ENCODE measurements at places on chromosomes 12 and 14.

DNA sequence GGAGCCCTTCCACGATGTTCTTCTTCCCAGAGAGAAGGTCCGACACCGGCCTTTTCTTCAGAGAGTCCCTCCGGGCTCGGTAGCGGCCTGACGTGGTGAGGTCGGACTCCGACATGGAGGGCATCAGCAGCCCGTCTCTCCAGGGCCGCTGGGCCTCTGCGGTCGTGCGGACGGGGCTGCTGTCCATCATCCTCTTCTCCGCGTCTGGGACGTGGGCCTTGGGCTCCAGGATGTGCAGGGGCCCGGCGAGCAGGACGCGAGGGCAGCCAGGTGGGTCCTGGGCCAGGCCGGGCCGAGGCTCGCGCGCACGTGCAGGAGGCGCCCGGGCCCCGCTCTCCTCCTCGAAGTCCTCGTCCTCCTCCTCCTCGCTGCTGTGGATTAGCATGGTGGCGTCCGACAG lies 75.9 kb downstream of the PTPN21 start:
- DNase-seq, result no peak

DNA sequence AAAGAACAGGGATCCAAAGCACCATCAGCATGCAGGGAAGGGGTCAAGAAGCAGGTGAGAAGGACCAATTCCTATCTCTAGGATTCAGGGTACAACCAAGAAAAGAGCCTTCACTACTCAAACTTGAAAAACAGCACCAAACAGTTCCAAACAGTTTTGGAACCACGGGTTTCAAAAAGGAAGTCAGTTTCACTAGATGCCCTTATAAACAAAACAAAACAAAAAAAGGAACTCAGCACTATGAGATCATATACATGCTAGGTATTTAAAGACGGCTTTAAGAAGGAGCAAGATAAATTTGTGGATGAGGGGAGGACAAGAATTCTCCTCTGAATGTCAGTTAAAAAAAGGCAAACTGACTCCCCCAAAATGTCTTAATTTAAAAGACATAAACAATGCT lies 6.0 kb downstream of the INSM2 start:
- no peak for DNase-seq

GRCh38 chr12:104929368-104929767 lies 28.7 kb downstream of the SLC41A2 start:
- no peak for DNase-seq

DNA sequence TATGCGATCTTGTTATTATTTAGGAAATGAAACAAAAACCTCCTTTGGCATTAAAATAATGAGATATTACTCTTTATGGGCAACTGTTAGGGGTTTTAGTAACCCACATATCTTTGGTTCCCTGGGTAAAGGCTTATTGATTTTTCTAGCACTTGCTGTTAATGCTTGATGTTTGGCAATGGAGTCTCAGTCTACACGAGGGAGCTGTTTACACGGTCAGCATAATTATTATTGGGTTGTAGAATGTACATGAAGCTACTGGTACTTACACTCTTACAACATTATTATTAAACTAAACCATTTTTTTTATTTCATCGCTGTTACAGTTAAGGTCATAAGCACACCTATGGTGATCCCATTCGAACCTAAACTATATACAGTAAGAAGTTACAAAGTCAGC lies 12.1 kb downstream of the RPS29 start:
- no peak for DNase-seq

DNA sequence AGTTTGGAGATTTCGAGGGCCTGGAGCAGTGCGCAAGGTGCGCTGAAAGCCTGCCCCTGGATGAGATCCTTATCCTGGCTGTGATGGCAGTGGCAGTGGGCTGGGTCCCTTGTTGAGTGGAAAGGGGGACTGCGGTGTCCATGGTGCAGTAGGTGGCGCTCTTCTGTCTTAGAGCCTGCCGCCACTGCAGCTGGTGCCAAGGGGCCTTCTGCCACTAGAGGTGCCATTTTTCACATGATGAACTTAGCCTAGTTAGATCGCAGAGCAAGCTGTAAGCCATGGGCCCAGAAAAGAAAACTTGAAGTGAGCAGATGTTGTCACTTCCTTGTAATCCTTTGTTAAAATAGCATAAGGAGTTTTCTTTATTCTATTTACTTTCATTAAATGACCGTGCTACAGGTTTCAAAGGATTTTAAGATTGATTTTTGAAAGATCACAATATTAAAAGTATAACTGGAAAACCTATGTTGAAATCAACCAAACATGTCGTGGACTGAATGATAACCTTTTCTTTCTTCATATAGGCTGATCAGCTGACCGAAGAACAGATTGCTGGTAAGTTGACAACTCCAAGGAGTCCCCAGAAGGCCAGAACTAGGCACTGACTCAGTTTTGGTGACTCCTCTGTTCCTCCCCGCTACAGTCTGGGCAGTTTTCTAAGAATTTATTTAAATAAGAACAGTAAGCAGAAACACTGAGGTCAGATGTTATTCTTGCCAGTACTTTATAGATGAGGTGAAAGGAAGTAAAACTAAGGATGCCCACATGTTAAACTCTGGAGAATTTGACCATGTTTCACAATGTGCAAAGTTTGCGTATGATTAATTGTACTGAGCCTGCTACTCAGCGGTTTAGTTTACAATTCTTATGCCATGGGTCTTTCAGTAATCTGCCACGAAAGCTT lies 3.0 kb downstream of the CALM1 start:
- DNase-seq, result peak; percentile 89

DNA sequence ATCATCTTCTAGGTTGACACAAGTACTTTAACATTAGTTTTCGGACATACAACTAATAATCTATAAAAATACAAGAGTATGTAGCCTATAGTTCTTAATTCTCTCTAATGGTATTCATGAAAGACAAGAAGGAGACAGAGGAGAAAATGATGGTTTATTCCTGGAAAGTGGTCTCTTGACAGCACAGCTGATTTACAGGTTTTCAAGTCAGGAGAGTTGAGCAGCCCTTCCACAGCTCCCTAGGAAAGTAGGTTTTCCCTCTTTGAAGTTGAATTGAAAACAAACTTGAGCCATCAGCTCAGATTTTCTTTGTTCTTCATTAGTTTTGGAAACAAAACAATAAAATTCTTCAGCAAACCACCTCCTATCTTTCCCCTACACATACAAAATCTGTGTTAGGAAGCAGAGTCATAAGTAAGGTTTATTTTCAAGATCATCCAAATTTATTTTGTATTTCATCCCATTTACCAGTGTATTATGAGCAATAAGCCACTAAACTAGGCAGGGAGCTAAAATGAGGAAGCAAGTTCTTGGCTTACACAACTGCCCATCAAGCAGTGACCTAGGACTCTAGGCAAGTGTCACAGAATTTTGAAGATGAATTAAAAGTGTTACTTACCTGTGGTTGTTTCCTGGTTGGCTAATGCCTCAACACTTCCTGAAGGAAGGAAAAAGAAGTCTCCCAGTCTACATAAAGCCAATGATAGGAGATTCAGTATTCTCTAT lies 357.0 kb downstream of the BCAT1 start:
- no peak for DNase-seq

DNA sequence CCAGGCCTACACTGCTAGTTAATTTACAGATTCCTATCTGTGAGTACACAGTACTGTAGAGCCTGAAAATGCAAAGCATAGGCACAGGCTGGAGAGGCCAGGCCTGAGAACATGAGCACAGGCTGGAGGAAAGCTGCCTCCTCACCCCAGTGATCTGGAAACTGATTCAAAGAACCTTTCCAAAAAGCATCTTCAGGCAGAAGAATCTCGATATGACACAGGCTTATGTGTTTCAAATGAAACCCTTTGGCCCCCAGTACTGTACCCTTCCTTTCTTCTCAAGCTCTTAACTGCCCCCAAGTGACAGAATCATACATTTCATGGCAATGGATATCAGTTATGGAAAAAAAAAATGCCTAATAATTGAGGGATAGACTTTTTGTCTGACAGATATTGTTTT lies 122.0 kb downstream of the KCNC2 start:
- DNase-seq, result no peak

DNA sequence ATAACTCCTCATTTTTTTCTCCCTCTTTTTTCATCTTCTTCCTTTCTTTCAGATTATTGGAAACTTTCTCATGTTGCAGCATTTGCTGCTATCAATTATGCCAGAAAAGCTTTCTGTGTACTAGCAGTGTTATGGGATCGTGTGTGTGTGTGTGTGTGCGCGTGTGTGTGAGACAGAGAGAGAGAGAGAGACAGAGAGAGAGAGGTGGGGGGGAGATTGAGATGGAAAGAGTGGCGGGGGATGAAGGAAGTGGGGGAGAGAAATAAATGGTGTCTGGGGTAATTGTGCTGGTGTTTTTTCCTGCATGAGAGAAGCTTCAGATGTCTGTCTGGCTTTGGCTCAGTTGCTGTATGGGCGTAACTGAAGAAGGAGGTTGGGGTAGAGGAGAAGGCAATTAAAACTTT lies 268.9 kb downstream of the RAD51B start:
- DNase-seq, result no peak

DNA sequence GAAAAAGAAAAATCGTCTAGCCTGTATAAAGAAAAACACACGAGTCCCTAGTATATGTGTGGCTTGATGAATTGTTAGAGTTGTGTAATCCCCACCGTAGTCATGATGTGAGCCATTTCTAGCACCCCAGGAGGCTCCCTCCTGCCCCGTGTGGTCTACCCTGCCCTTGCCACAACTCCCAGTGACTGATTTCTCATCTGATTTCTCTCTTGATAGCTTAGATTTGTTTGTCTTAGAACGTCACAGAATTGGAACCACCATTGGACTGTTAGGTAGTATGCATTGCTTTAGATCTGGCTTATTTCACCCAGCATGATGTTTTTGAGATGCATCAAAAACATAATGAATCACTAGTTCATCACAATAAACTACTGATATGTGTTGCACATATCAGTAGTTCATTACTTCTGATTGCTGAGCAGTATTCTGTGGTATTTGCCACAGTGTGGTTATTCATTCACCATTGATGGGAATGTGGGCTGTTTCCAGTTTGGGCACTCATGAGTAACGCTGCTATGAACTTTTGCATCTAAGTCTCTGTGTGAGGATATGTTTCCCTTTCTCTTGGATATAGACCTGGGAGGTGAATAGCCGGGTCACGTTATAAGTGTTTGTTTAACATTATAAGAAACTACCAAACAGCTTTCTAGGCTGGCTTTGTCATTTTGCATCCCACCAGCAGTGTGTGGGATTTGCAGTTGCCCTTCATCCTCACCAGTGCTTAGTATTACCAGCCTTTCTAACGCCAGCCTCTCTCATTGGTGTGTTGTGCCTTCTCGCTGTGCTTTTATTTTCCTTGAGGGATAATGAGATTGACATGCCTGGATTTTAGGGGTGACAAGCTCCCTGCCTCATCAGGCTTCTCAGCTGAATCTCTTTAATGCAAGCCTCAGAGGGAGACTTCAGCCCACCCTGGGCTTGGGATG lies 31.9 kb upstream of the NCOR2 start:
- no peak for DNase-seq

- DNase-seq, result no peak
These were observed 77.7 kb upstream of the SLC38A2 start for GRCh38 chr12:46450279-46450748.

- DNase-seq, result no peak
These were observed 335.2 kb downstream of the SOX5 start for GRCh38 chr12:23614280-23614679.

DNA sequence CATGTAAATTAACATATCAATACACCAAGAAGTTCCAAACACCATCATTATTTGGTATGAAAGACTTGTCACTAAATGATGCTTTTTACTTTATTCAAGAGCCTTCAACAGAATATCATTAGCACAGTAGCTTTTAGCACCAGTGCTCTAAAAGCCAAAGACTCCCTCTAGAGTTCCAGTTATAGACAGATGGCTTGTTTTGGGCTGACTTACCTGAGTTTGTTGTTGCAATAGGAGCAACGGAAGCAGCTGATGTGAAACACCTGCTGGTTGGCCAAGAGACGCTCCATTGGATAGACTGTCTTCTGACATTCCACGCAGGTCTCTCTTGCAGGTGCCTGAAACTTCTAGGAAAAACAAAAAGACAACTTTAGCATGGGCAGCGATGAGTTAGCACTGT lies 14.5 kb upstream of the CERS5 start:
- DNase-seq, result no peak

- peak; percentile 12 for DNase-seq
These were observed at the start of gene DRAM1 for GRCh38 chr12:101876861-101877805. TSS of gene DRAM1 (plus strand) at chr12:101877580. CDS start at chr12:101877790, 210 bp downstream.

DNA sequence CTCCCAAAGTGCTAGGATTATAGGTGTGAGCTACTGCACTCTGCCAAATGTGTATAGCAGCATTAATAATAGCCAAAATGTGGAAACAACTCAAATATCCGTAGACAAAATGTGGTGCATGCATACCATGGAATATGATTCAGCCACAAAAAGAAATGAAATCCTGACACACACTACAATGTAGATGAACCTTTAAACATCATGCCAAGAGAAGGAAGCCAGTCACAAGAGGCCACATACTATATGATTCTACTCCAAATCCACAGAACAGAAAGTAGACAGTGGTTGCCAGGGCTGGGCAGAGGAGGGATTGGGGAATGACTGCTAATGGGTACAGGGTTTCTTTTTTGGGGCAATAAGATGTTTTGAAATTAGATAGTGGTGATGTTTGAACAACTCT lies 7.7 kb upstream of the TMED2 start:
- DNase-seq, result no peak

- DNase-seq, result no peak
These were observed 2.7 kb downstream of the ZNF410 start for GRCh38 chr14:73889376-73889775.
